ENCODE measurements at places on chromosomes 1 and 21.
A peak's percentile ranks its signal among the peaks of the same experiment; 100 is the strongest.

- DNase-seq = no peak
Measured at GRCh38 chr1:112599477-112599876, 19.5 kb downstream of the ST7L start.

DNA sequence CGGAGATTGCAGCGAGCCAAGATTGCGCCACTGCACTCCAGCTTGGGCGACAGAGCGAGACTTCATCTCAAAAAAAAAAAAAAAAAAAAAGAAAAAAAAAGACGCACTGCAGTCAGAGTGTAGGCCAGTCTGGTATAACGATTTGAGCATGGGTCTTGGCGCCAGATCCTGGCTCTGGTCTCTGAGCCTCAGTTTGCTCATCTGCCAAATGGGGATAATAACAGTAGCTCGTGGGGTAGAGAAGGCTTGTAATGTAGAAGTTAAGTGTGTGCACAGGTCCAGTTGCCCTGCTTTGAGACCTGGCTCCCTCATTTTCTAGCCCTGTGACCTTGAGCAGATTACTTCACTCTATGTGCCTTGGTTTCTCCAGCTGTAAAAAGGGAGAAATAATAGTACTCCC is 26.3 kb upstream of the GRHL3 start:
- DNase-seq = no peak

DNA sequence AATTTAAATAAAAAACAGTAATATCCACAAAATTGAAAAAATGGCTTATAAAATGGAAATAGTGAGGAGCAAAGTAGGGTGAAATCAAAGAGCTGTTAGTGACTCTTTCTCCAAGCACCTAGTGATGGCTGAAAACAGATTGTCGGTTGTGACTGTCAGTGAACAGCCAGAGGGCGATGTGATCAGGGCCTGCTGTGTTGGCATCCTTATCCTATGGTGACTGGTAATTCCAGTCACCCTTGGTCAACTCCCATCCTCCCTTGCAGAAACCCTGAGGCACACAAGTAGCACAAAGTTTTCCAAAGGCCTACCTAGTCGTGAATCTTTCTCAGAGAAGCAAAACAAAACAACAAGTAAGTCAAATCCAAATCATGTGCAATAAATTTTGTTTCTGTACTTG is 599.8 kb upstream of the CXADR start:
- DNase-seq = no peak

DNA sequence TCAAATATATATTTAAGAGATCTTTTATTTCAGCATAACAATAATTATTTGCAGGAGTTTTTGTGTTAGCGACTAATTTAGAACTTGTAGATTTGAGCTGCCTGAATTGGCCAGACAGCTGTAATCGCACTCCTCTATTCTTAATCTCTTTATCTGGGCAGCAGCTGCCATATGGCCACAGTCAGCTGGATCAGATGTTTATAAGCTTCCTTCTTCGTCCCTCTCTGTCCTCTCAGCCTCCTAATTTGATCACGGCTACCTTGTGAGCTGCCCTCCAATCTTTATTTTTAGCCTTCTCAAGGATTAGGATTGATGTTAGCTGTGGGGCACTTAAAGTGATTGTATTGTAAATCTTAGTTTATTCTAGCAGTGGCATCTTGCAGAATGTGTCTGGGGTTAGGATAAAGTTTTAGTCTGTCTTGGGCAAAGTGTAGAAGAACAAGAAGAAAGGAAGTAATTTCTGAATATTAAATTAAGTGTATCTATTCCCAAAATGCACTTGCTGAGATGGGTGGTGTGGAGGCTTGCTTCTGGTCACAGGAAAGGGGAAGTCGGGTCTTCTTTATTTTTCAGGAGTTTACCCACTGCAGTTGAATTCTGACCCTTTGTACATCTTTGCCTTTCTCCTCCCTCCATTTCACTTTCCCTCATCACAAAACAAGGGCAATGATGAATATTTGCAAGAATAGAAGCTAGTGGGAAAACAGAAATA is 1.1 kb downstream of the ZBTB18 start:
- no peak for DNase-seq

DNA sequence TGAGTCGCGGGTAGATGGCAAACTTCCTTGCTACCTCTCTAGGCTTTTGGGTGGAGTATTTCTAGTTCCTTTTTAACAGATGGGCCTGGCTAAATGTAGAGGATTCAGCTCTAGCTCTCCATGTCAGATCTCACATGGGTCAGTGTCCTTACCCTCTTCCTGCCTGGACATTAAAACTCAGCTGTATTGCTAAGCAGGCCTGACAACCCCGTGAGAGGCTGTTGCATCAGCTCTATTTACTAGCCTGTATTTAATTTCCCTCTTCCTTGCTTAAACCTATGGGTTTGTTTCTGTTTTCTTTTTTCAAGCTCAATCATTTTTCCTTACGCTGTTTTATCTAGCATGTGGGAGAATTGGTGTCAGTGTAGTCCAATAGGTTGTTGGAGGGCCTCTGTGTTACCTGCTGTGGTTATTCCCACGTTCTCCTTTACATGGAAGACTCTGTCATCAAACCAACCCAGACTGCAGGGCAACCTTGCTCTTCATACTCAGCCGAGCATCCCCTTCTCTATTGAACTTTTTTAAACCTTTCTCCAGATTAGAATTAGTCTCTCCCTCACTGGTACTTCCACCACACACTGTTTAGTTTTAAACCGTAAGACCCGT is 79.5 kb upstream of the BACH1 start:
- no peak for DNase-seq

DNA sequence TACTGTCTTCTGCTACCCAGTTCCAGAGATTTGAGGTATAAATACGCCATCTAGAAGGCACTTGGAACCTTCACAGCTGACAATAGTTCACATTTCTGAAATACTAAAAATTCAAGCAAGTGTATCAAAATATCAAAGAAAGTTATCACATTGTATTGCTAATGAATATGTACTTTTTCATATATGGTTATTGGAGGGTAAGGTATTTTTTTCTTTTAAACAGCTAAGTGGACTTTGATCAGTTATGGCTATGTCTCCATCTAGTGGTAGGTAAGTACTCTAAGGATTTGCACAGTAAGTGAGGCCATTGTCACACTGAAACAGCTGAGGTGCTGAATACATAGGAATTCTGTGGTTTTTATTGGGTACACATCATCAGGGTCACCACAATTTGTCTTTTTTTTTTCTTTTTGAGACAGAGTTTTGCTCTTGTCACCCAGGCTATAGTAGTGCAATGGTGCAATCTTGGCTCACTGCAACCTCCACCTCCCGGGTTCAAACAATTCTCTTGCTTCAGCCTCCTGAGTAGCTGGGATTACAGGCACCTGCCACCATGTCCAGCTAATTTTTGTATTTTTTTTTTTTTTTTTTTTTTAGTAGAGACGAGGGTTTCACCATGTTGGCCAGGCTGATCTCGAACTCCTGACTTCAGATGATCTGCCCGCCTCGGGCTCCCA is 49.1 kb upstream of the CR2 start:
- DNase-seq = peak; percentile 44

DNA sequence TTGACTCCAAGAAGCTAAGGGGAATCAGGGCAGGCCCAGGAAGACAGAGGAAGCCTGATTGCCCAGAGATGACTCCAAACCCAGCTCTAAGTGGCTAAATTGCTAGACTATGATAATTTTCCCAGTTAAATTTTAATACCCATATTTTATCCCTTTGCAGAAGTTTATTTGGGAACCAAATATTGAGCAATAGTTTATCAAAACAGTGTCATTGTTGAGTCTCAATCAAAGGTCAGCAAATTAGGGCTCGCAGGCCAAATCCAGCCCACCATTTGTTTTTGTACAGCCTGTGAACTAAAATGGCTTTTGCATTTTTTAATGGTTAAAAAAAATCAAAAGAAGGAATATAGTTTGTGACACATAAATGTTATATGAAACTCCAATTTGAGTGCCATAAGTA is 47.1 kb downstream of the LBR start:
- no peak for DNase-seq

DNA sequence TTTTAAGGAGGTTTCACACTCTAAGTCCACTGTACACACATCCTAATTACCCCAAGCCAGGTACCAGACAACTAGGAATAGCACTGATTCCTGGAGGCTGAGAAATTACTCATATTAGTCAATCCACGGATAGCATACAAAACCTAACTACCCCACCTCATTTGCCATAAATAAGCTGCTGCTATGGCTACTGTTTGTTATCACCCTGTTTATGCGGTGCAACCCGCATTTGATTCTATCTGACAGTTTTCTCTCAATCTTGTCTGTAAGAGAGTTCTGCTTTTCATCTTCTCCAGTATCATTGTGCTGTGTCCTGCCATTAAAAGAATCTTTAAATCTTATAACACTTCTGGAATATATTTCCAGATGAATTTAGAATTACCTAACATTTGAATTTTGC is 1496.5 kb downstream of the PLA2G4A start:
- no peak for DNase-seq

GRCh38 chr1:20469406-20470076 is 16.5 kb downstream of the CAMK2N1 start:
- no peak for DNase-seq

GRCh38 chr1:160064164-160064563 is 5.8 kb downstream of the KCNJ10 start:
- no peak for DNase-seq

GRCh38 chr1:8984990-8985389 is 39.3 kb downstream of the CA6 start:
- no peak for DNase-seq

DNA sequence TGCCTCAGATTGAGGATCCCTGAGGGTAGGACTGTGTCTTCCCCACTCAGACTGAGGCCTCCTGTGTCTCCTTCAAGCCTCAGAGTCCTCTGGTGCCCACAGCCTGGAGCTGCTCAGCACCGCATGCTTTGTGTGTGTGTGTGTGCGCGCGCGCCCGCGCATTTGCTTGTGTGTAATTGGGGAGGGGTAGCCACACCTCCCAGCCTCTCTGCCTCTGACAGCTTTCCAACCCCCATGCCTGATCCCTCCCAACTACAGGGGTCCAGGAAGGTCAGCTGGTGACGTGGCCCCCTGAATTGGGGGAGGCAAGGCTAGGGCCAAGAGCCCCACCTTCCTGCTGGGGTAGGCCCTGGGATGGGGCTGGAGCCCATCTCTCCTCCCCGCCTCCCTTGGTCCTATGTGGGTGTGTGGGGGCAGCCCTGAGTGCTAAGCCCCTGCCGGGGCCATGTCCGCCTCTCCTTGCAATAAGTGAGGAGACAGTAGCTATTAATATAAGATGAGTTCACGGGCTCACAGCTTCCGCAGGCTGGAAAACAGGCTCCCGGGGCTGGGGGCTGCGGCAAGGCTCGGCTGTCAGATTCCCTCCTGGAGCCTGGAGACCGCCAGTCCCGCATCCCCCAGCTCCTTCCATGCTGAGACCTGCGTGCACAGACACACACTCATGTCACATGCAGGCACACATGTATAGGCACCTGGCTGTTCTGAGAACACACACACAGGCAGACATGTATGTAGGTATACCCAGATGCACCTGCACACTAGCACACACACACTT is 7.0 kb downstream of the GPR3 start:
- DNase-seq = no peak
